ENCODE measurements at places on chromosomes 6 and 20.

DNA sequence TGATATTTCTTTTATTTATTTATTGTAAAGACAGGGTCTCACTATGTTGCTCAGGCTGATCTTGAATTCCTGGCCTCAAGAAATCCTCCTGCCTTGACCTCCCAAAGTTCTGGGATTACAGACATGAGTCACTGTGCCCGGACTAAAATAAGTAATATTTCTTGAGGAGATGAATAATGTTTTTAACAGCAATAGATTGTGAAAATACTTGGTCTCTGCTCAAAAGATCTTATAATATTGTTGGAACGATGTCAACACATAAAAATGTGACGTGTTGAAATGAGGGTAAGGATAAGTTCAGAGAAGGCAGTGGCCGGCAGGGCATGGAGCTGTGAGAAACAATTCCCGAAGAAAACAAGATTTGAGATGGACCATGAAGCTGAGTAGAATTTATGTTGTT is 178.7 kb downstream of the GJA1 start:
- no peak for DNase-seq

- no peak for DNase-seq
Measured at GRCh38 chr6:153976921-153977693, 61.9 kb upstream of the OPRM1 start.

DNA sequence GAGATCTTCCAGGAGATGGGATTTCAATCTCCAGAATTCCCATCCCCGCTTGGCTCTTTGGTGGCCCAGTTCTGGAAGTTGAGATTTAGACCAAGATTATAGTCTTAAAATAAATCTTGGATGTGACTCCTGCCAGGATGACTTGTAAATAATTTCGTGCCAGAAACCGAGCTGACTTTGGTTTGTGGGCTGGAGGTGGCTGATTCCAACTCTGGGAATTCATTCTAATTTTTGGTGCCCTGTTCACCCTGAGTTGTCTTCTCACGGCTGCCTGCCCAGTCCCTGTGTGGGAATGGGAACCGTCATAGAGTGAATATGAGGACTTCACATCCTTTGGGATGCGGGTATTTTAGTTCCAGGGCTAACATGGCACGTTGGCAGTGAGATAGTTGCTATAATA is 64.8 kb downstream of the JARID2 start:
- DNase-seq: no peak

DNA sequence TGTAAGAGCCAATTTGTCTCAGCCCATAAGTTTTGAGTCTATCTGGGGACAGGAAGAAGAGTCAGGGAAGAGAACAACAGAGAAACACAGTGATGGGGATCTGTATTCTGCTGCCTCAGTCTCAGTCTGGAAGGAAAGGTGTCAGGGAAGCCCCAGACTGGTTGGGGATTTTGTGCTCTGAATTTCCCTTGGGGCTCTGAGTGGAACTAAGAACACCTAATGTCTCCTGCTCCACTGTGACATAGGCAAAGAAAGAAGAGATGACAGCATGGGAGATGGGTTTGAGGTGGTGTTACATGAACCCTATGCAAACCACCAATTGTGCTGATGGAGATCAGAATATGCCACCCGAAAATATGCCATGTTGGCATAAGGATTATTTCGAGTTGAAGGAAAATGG is 139.5 kb upstream of the MYLIP start:
- DNase-seq: no peak

- no peak for DNase-seq
Measured at GRCh38 chr6:12119085-12119588, 107.0 kb downstream of the HIVEP1 start.

DNA sequence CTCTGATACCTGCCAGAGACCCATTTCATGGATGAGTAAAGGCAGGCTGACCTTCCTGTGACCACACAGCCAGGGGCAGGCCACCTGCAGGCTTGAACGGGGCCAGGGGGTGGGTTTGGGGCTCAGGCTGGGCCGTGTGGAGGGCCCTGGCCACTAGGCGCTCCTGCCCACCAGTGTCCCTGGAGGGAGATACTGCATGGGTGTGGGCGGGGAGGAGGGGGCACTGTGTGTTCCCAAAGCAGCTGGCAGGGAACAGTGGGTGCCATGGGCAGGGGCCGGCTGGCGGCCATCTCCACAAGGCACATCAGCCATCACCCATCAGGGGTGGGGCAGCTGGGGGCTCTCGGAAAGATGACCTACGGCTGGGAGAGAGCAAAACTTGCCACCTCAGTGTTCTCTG is 15.4 kb downstream of the SRC start:
- DNase-seq: no peak

All from gastrocnemius medialis (tissue), 4 donors.